ENCODE measurements at places on chromosomes 16 and 17.
A peak's percentile ranks its signal among the peaks of the same experiment; 100 is the strongest.

GRCh38 chr17:76404976-76405563 lies 20.7 kb downstream of the SPHK1 start:
- no peak for DNase-seq

GRCh38 chr17:67554634-67555033 lies 163.1 kb upstream of the NOL11 start:
- no peak for DNase-seq

DNA sequence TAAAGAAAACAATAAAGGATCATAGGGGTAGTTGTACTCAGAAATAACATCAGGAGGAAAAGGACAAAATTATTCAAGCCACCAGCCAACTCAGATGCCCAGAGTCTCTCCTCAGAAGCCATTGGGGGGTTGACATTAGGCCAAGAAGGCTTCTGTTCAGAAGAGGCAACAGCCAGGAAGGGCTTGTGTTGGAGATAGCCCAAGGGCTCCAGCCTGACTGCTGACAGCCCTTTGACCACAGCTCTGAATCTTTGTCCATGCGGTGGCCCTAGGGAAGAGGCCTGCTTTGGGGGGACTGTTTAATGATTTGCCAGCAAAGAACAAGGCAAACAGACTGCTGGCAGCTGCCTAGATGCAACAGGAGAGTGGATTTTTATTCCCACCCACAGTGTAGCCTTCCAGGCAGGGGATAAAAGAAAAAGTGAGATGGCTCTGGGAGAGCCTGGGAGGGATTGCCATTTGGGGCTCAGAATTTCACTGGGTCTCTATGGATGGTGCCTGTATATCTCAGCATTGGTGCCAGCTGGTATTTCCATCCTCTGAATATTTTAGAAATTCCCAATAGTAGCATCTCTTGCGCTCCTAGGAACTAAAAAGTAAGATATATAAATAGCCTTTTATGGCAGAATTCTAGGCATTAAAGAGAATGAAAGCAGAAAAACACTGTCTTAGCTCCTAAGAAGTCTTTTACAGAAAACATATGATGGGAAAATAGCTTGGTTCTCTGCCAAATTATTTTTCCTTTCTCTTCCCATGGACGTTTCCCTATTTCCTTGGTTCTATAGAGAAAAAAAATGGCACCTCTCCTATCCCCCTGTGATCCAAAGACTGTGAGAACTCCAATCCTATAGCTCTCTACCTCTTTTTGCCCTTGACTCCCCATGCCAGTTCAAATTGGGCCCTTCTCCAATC lies 29.4 kb upstream of the SUPT4H1 start:
- DNase-seq, result no peak

GRCh38 chr17:55717898-55718735 lies 4.5 kb downstream of the TMEM100 start:
- DNase-seq, result peak; percentile 2

DNA sequence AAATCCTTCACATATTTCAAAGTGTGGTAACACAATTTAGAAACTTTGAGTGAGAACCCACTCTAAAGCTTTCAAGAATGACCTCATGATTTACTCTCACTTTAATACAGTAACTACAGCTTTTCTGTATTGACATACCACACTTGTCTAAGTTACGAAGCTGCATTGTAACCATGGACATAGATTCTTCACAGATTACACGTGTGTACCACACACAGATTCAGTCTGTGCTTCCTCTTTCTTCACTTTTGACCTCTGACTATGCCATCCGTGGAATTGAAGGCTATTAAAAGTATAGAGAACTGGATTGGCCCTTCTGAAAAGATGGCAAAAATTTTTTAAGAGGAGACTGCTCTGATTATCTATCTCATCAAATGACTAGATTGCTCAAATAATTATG lies 172.7 kb downstream of the TANC2 start:
- no peak for DNase-seq

- DNase-seq, result no peak
Measured at GRCh38 chr17:57918017-57918895, 37.0 kb downstream of the CUEDC1 start.

DNA sequence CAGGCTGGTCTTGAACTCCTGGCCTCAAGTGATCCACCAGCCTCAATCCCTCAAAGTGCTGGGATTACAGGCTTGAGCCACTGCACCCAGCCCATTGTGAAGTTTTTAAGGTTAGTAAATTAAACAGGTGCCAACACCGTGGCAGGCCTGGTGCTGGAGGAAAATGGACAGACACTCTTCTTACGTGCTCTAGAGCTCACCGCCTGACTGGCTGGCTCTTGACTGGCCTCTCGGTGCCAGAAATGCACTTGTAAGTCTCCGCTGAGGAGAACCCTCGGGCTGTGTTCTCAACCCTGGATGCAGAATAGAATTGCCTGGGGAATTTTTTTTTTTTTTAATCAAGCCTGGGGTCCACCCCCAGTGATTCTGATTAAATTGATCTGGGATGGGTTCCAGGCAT lies 10.3 kb upstream of the HAS3 start:
- no peak for DNase-seq

- DNase-seq, result no peak
Measured at GRCh38 chr16:26700250-26700649, 366.5 kb upstream of the C16orf82 start.

DNA sequence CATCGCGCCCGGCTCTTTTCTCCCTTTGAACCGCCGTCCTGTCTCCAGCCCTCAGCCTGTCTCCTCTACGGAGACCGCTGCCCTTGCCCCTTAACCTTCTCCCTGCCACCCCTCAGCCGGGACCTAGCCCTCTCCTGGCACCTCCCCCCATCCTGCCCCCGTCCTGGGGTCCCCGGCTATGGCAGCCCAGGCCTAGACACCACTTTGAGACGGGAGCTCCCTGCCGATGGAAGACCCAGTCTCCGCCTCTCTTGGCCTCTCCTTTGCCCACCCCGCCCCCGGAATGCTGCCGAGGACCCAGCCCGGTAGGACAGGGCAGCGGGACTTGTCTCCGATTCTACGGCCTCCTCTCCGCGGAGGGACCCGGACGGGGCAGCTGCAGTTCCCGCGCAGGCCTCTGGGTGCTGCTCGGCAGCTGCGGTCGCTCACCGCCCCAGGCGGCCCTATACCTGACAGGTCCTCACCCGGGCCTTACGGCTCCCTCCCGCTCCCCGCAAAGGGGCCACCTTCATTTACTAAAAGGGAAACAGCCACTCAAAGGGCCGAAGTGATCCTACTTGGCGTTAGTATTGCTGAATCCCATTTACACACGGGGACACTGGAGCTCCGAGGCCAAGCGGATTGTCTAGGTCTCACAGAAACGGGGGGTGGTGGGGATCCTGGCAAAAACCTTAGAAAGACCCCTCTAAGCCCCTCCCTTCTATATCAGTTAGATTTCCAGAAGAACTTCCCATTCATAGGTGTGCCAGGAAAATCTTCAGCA lies 32.6 kb upstream of the TAC4 start:
- peak; percentile 41 for DNase-seq

GRCh38 chr16:15643946-15644250 lies 944 bp upstream of the MARF1 start:
- DNase-seq, result no peak

GRCh38 chr16:82055728-82056549 lies 20.9 kb downstream of the HSD17B2 start:
- no peak for DNase-seq

GRCh38 chr17:28916302-28916934 lies 13.5 kb upstream of the DHRS13 start:
- DNase-seq, result no peak

DNA sequence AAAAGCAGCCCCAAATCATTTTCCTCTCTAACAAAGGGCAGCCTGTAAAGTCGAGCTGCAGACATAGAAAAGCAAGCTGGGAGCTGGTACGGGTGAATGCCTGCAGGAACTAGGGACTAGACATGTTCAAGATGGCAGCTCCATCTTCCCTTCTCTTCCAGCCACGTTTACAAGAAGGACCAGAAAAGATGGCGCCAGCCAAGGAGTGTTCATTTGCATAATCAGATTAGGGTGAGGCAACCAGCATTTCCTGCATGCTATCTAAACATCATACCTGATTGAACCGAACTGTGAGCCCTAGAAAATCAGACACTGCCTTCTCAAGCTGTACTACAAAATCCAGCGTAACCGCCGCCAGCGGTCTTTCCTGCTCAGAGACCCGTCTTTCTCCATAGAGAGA lies 896.8 kb downstream of the CDH11 start:
- no peak for DNase-seq

- no peak for DNase-seq
Measured at GRCh38 chr17:58210922-58211321, 8.1 kb downstream of the MKS1 start.

GRCh38 chr17:47675380-47676198 lies 18.4 kb upstream of the TBKBP1 start:
- DNase-seq, result no peak

DNA sequence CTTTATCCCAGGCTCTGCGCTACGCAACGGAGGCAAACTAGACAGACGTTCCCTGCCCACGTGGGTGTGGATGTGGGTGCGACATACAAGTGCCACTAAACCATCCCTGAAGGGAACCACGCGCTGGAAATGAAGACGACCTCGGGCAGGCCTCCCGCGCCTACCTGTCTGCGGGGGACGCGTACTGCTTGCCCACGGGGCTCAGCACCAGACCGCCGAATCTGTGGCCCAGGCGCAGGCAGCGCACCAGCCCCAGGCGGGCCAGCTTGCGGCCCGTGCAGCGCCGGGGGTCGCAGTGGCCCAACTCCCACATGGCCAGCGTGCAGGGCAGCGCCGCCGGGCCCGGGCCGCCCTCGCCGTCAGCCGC lies 480 bp downstream of the TSR3 start:
- DNase-seq, result no peak

GRCh38 chr16:88060524-88061219 lies 109.4 kb downstream of the BANP start:
- DNase-seq, result no peak

DNA sequence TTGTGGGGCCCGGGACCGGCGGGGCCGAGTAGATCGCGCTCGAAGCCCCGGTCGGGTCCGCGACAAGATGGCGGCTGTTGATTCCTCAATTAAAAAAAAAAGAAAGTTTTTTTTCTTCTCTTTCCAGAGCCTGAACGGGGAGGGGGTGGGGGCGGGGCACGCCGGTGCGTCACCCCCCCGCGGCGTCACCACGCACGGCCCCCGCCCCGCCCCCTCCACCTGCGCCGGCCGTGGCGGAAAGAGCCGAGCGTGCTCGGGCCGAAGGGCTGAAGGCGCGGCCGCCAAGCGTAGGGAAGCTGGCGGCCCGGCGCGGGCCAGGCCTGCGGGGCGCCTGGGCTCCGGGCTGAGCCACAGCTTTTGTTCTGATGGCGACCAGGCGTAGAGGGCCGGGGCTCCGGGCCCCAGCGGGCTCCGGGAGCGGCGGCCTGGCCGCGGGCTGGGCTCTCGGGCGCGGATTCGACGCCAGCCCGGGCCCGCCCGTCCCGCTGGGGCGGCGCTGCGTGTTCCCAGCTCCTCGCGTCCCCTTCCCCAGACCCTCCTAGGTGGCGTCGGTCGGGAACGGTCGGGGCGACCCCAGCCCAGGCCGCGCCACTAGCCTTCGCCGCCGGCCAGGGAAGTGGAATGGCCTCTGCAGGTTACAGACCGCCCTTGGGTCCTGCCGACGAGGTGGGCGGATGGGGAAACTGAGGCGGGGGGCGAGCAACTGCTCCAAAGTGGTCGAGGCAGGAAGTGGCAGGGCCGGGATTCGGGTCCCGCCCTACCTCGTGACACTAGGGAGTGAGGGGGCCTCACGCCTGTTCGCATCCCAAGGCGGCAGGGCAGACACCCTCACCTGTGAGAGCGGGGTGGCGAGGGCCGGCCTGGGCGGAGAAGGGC lies at the start of gene CREBBP:
Gene CREBBP (minus strand): TSS at position 91 of the 876 bp plus-strand sequence. CDS start 797 bp downstream, outside the sequence.
- peak; percentile 83 for DNase-seq

DNA sequence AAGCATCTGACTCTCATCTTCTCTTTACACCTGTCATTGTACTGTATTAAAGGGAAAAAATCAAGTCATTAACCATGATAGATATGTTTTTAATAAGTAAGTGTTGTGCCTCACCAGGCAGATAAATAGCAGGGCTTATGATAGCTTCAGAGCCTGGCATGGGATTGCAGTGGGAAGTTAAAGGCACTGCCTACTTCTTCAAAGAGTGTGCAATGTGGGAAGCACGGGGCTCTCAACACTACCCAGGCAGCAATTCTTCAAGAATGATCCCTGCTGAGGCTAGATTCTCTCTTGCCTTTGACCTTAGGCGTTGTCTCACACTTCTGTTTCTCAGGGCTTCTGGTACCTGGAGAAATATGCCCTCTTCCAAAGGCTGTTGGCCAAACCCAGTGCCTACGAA lies 297.3 kb downstream of the MAF start:
- DNase-seq, result no peak

GRCh38 chr17:2034806-2035540 lies 5.0 kb downstream of the DPH1 start:
- no peak for DNase-seq

GRCh38 chr17:11302401-11303186 lies 61.6 kb downstream of the SHISA6 start:
- no peak for DNase-seq

Data from effector memory CD4-positive, alpha-beta T cell (primary cell).